Mucosa of gallbladder (tissue), 1 donor: ENCODE measurements at places on chromosomes 13 and 19. TPM values are rescaled to one million over a fixed set of nuclear protein-coding genes. Genes with fewer than 3 reads are reported as not detected.

GRCh38 chr13:73138276-73138637 lies 79.5 kb downstream of the KLF5 start:
- DNase-seq: no peak

Gene C2CD4C
- 172 TPM for total RNA-seq

Gene GNG7
- 12.4 TPM for total RNA-seq

Gene PLIN5
- 13.6 TPM for total RNA-seq

Gene ZNF561
- total RNA-seq: 54.2 TPM

DNA sequence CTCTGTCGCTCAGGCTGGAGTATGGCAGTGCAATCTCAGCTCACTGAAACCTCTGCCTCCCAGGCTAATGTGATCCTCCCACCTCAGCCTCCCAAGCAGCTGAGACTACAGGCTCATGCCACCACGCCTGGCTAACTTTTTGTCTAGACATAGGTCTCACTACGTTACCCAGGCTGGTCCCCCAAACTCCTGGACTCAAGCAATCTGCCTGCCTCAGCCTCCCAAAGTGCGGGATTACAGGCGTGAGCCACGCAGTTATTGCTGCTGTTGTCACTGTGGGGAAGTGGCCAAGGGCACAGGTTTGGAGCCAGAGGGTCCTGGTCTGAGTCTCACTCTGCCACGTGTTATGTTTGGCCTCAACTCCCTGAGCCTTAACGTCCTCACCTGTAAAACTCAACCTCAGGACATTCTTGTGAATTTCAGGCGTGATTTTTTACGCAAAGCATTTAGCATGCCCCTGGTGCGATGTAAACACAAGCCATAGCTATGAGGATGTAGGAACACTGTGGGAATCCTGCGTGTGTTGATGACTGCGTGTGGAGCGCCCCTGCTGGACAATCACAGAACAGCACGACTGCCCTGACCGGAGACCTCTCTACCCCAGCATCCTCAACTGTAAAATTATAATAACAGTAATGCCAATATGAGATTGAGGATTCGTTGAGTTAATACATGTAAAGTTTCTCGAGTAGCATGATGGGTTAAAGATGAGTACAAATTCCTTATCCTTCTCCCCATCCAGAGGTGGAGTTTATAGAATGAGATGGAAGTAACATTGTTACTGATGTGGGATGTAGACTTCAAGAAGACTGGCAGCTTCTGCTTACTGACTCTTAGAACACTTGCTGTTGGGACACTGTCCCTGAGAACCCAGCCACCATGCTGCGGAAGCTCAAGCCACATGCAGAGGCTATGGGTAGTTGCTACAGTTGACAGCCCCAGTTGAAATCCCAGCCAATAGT lies 41.8 kb upstream of the PNMA8B start:
- DNase-seq: peak; percentile 59

DNA sequence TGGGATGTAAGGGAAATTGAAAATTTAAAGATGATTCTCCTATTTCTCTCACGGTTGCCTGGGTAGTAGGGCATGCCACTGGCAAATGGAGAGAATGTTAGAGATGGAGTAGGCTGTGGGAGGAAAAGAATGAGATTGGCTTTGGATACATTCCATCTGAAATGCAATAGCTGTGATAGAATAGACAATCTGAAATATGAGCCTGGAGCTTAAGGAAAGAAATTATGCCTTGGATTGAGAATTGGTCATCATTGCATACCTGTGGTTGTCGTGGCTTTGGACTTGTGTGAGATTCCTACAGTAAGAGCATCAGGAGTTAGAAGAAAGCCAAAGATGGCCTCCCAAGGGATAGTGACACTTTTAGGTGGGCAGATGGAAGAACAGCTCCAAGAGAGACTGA lies 305.1 kb upstream of the SLC10A2 start:
- no peak for DNase-seq

GRCh38 chr13:51590971-51591627 lies 6.8 kb downstream of the WDFY2 start:
- no peak for DNase-seq

DNA sequence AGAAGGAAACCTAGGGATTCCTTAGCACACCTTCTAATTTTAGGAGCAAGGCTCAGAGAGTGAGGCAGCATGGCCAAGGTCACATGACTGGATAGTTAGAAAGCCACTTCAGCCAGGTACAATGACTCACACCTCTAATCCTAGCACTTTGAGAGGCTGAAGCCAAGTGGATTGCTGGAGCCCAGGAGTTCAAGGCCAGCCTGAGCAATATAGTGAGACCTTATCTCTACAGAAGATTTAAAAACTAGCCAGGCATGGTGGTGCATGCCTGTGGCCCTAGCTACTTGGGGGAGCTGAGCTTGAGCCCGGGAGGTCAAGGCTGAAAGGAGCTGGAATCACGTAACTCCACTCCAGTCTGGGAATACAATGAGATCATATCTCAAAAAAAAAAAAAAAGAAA lies 69.2 kb downstream of the TEX26 start:
- no peak for DNase-seq

Gene COL4A1
- 347 TPM for total RNA-seq

DNA sequence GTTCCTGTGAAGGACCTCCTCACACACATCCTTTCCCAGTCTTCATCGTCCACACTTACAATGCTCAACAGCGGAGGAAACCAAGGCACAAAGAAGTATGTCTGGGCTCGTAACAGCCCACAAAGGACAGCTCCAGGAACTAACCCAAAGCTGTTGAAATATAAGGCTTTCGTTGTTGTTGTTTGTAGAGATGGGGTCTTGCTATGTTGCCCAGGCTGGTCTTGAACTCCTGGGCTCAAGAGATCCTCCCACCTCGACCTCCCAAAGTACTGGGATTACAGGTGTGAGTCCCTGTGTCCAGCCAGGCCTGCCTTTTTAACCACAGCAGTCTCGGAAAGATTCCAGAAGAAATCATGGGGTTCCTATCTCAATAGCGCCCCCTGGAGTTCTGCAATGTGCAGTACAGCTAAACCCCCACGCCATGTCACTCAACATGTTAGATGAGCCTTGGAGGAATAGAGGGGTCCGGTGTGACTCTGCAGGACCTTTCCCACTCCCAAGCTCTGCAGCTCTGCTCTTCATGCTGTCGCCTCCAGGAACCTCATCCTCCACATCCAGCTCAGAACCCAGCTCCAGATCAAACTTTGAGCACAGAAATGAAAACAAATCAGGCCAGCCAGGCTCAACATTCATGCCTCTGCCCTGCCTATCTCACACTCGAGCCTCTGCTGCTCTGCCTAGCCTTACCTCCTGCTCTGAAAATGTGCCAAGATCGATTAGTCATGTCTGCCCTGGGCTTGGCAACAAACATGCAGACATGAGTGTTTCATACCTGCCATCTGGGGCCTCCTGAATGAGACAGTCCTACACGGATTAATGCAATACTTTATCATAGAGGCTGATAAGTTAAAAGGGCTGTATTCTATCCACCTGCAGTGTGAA lies 7.5 kb downstream of the PLA2G4C start:
- no peak for DNase-seq

- no peak for DNase-seq
These were observed 24.0 kb upstream of the ZNF573 start for GRCh38 chr19:37803249-37803840.

Gene SLC25A41
- 0.72 TPM for total RNA-seq

DNA sequence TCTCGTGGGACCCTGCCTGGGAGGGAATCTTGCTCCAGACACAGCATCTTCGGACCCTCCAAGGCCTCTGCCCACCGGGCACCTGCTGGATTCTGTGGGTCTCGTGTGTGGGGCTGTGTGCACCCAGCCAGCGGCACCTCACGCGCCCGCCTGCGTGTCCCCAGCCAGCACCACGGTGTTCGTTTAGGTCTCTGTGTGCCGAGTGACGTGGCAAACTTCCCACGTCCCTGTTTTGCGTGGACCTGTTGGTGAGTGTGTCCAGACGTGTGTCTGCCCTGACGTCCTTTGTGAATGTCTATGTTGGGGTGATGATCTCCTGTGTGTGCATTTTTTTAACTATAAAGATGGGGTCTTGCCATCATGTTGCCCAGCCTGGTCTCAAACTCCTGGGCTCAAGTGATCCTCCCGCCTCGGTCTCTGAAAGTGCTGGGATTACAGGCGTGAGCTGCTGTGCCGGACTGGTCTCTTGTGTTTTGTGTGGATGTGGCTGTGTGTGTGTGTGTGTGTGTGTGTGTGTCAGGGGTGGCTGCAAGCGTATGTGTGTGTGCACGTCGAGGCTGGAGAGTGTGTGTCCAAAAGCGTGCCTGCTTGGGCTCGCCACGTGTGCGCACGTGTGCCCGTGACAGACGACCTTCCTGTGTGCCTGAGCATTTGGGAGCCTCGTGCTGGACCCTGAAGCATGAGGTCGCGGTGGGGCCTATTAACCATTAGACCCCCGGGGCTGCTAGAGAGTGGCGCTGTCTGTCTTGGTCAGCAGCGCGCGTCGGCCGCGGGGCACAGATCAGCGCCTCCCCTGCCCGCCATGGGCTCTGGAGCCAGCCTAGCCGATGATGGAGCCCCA lies 15.7 kb downstream of the ARID3A start:
- no peak for DNase-seq

- no peak for DNase-seq
These were observed 9.9 kb downstream of the ZNF302 start for GRCh38 chr19:34687348-34687747.

DNA sequence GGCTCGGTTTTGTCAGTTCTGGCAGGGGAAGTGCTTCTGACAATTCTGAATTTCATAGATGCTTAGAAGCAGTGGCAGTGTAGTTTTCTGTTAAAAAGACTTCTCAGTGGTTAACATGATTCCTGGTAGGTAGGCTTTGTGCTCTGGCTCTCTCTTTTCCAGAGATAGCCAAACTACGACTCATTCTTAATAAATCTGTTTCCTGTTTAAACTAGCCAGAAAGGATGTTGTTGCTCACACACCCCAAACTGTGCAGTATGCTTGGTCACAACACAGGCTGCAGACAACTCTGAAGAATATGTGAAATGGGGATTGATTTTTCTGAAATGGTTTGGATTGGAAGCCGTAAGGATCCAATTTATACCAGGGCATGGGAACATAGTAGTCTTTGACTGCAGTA lies 711.5 kb downstream of the PCDH17 start:
- no peak for DNase-seq

DNA sequence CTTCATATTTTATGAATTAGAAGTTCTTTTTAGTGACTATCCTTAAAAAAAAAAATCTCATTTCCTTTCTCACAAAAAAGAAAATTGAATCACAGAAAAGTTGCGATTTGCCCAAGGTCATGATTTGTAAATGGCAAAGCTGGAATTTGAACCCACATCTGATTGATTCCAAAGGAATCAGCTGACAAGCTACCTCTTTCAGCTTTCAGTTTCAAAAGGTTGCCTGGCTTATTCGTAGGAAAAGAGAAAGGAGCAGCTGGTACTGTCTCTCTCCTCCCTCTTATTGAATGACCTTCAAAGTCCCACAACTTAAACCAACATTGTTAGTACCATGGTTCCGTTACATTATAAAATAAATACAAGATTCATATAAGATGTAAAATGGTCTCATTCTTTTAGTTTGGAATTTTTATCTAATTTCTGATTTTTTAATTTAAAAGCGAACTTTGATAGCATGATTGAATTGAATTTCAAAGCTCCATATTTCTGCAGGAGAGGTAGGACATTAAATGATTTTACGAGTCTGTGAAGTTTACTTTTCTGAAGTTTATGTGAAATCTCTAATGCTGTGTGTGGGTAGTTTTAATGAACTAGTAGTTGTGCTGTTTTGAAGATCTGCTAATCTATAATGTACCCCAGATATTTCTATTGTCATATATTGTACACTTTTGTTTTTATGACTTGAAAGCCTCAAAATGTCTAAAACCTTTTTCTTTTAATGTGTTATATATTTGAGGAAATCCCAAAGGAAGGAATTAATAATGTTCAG lies 18.5 kb upstream of the KCTD4 start:
- peak; percentile 16 for DNase-seq

DNA sequence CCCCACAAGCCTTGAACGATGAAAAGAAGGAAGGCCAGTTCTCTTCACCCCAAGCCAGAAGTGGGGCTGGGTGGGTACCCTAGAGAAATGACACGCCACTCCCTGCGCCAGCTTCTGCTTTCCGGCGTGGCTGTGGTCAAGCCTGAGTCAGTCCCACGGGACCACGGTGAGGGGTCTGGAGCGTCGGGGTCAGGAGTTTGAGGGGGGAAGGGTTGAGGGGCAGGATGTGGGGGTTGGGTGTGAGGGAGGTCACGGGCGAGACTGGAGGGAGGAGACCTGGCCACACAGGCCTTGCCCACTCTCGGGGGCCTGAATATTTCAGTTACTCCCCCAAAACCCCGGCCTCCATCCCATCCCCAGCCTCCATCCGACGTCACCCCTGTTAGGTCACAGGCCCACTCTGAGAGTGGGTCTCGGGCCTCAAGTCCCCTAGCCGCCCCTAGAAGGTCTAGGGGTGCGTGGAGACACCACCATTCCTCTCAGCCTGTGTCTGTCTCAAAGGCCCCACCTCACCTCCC lies 500 bp upstream of the IFI30 start:
- peak; percentile 57 for DNase-seq

DNA sequence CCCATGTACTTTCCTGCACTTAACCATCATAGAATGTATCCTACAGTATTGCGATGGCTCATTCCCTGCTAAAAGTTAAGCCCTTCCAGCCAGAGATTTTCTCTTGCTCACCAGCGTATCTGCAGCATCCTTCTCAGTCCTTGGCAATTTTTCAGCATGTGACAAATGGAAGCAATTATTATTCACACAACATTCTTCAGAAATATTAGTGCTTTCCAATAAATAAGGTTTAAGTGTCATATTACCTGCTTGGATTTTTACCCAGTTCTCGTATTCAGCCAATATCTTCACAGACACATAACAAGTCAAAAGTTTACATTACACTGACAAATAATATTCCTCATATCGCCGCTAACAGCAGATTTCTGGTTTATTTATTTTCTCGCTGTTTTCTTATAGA lies 82.3 kb downstream of the POU4F1 start:
- DNase-seq: no peak

Gene CLEC17A
- 0.09 TPM for total RNA-seq

GRCh38 chr19:50000038-50000840 lies 24.9 kb downstream of the VRK3 start:
- no peak for DNase-seq

Gene ZNF549
- 8.0 TPM for total RNA-seq

GRCh38 chr13:50691176-50691680 lies 152.3 kb downstream of the DLEU7 start:
- no peak for DNase-seq

Gene BST2
- 90.6 TPM for total RNA-seq

GRCh38 chr13:101415358-101416174 lies 742 bp downstream of the NALCN start:
- DNase-seq: no peak

GRCh38 chr13:112947796-112948195 lies 21.2 kb upstream of the MCF2L start:
- DNase-seq: no peak

GRCh38 chr19:39038098-39038497 lies 5.7 kb upstream of the FBXO27 start:
- peak; percentile 45 for DNase-seq

DNA sequence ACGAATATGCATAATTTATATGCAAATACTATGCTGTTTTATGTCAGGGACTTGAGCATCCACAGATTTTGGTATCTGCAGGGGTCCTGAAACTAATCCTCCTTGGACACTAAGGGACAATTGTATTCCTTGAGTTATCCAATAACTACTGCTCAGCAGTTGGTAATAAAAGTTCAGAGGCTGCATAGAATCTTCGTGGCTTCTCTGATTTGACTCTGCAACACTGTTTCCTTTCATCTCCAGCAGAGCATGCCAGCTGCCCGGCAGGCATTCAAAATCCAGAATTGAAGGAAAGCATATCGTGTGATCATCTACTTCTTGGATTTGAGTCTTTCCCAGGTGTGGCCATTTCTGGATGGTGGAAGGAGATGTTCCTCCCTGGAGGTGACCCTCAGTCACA lies 64.5 kb upstream of the MRI1 start:
- no peak for DNase-seq

Gene PLPPR2
- total RNA-seq: 34.2 TPM

GRCh38 chr19:19597809-19598306 lies 20.6 kb downstream of the PBX4 start:
- DNase-seq: no peak
